ENCODE measurements at places on chromosomes 13 and 19. TPM values are rescaled to one million over a fixed set of nuclear protein-coding genes. Genes with fewer than 3 reads are reported as not detected.

GRCh38 chr13:28494504-28494777, 487 bp downstream of the FLT1 start:
- H3K4me1 ChIP-seq, result peaks cover 26% of the 10 kb centered on the region
- H3K4me3 ChIP-seq, result peak overlapping the region; percentile 43
- H3K36me3 ChIP-seq, result no peaks in the 10 kb centered on the region

GRCh38 chr19:3547301-3547731, 8.3 kb downstream of the TEKTIP1 start:
- no peak overlapping the region for H3K27ac ChIP-seq
- H3K4me3 ChIP-seq, result no peak overlapping the region
- peaks cover 13% of the 10 kb centered on the region for H3K4me1 ChIP-seq

DNA sequence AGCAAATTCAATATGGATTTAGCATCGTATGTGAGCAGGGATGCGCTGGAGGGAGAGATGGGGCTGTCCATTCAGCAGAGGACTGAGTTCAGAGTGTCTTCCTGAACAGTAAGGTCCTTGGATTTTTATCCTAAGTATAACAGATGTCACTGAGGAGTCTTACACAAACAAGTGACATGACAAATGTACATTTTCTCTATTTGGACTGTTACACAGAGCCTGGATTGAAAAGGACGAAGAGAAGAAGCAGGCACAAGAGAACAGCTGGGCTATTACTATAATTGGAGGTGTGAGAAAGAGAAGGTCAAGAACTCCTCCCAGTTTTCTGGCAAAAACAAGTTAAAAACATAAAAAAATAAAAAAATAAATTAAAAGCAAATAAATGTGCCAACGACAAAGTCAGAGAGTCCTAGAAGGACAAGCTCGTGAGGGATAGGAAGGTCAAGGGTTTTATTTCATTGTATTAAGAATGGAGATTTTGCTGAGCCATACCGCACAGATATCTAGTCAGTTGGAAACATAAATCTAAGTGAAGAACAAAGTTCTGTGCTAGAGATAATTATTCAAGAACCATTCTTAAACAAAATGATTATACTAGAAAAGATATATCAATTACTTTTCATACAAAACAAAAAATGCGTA, 1186.3 kb downstream of the EFNB2 start:
- H3K27ac ChIP-seq, result no peak overlapping the region

DNA sequence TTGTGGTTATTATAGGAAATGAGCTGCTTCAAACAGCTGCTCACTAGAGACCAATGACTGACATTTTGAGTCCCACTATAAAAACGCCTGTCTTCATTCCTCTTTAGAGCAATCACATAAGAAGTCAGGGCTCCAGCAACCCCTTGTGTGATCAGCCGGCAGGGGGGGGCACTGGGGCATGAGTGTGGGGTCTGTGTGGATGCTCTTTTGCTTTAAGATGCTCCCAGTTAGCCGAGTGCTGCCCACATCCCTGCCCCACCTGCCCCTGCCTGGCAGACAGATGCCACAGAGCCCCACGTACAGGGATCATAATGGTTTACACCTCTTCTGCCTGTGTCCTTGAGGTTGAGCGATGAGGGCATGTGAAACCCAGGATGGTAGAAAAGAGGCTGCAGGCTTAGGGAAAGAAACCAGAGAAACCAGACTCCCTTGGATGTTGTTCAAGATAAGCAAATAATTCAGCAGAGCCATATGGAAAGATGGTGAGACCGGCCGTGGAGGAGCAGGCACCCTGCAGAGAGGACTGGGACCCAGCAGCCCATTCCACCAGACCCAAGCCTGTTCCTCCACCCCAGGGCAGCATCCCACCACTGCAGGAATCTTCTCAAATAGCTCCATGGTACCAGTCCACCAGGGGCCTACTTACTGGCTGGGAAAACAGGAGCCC, 55.4 kb downstream of the CHST8 start:
- H3K27ac ChIP-seq, result no peak overlapping the region
- no peaks in the 10 kb centered on the region for H3K36me3 ChIP-seq
- H3K27me3 ChIP-seq, result no peaks in the 10 kb centered on the region
- no peak for DNase-seq

DNA sequence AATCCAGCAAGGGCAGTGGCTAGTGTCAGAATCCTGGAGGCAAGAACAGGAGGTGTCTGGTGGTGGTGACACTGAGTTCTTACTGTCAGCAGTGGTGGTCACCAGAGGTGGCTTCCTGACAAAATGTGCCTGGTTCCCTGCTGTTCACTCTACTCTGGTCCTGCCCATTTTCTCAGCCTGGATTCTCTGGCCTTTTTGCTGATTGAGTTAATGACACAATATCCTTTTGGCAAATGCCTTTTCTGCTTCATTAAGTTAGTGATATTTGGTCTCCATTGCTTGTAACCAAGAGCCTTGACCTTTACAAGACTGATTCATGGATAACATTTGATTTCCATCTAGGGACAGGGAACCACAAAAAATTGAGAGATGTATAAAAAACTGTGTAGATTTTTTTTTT, 51.1 kb downstream of the RFC3 start:
- H3K4me1 ChIP-seq, result no peaks in the 10 kb centered on the region
- H3K27me3 ChIP-seq, result no peaks in the 10 kb centered on the region
- H3K4me3 ChIP-seq, result no peak overlapping the region
- DNase-seq, result no peak
- H3K36me3 ChIP-seq, result peaks cover 8% of the 10 kb centered on the region

GRCh38 chr19:45591004-45591637, 6.5 kb upstream of the OPA3 start:
- no peaks in the 10 kb centered on the region for H3K36me3 ChIP-seq
- peaks cover 27% of the 10 kb centered on the region for H3K27me3 ChIP-seq
- no peak overlapping the region for H3K4me3 ChIP-seq
- peak; percentile 60 for DNase-seq

GRCh38 chr13:49495783-49496762, at the start of gene PHF11:
Gene PHF11, plus strand, starts transcription at chr13:49495953. Its CDS starts 49 bp downstream, at chr13:49496002.
- H3K36me3 ChIP-seq, result peaks cover 59% of the 10 kb centered on the region
- H3K4me1 ChIP-seq, result peaks cover 55% of the 10 kb centered on the region
- H3K4me3 ChIP-seq, result peak within 1 kb of the TSS; percentile 98
- no peaks in the 10 kb centered on the region for H3K27me3 ChIP-seq

The SULT2B1 gene
- total RNA-seq, result not detected

- no peak overlapping the region for H3K27ac ChIP-seq
- no peaks in the 10 kb centered on the region for H3K4me1 ChIP-seq
- peaks cover 14% of the 10 kb centered on the region for H3K27me3 ChIP-seq
- no peak overlapping the region for H3K4me3 ChIP-seq
Observed at GRCh38 chr13:29435125-29435911, 160.2 kb downstream of the SLC7A1 start.

DNA sequence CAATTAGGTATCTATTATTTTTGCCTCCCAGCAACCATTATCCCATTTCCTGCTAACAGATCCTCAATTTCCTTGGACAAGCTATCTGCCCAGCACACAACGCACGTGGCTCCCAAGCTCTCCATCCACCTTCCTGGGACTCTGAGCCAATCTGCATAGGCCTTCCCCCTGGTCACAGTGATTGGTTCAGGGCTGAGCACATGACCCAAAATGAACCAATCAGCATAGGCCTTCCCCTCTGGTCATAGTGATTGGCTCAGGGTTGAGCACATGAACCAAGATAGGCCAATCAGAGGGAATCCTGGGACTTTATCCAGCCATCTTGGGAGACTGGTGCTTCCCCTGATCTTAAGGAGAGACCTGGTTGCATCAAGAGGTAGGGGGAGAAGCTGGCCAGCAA, 5.8 kb downstream of the CPAMD8 start:
- H3K27me3 ChIP-seq, result peaks cover 23% of the 10 kb centered on the region
- no peak overlapping the region for H3K4me3 ChIP-seq
- DNase-seq, result no peak
- H3K36me3 ChIP-seq, result no peaks in the 10 kb centered on the region
- no peak overlapping the region for H3K27ac ChIP-seq

The SRRM5 gene
- total RNA-seq, result 0.71 TPM

- no peak for DNase-seq
- no peaks in the 10 kb centered on the region for H3K36me3 ChIP-seq
- H3K27ac ChIP-seq, result peak overlapping the region; percentile 82
- peak overlapping the region; percentile 80 for H3K4me3 ChIP-seq
- peaks cover 13% of the 10 kb centered on the region for H3K27me3 ChIP-seq
Observed at GRCh38 chr13:94860981-94861407, 148.6 kb upstream of the SOX21 start.

The MED16 gene
- 60.4 TPM for total RNA-seq

DNA sequence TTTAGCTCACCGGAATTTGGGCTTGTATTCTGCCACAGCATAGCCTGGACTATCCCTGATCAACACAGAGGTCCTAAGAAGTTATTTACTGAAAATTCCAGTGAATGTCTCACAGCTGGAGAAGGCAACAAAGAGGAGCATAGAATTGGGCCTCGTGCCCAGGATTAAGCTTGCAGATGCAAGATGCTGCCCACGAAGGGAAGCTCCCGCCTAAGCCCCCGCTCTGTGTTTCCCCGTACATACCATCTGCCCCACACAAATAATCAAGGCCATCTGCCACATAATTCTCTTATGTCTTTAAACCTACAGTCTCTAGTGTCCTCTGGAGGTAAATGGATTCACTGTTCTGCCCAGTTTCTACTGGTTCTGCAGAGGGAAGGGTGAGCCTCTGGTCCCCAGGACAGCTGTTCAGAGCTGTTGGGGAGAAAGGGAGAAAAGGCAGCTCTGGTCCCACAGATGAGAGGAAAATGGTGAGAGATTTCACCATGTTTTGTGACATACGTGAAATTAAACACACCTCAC, 7.4 kb upstream of the TPP2 start:
- H3K27ac ChIP-seq, result no peak overlapping the region
- H3K4me3 ChIP-seq, result no peak overlapping the region
- peaks cover 1% of the 10 kb centered on the region for H3K27me3 ChIP-seq
- no peaks in the 10 kb centered on the region for H3K36me3 ChIP-seq

DNA sequence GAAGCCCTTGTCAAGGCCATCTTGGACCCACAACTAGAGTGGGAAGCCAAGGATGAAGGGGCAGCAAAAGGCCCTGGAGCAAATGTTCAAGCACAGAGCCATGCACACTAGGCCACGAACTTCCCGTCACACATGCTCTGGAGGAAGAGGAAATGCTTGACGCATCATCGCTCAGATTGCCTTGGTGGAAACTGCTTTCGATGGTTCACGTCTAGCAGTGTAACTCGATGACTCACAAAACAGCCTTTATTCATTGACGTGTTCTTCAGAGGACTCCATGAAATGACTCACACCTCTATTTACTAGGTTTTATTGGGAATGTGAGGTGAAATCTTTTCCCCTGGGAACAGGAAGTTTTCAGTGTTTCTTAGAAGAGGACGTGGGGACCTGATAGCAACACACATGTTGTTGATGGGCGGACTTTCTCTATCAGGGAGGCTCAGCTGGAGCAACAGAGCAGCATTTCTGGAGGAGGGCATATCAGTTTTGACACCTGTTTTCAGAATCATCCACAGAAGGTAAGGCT, 79.8 kb upstream of the FLT1 start:
- H3K4me3 ChIP-seq, result no peak overlapping the region
- peak; percentile 22 for DNase-seq
- peaks cover 7% of the 10 kb centered on the region for H3K27me3 ChIP-seq
- peaks cover 6% of the 10 kb centered on the region for H3K4me1 ChIP-seq
- H3K36me3 ChIP-seq, result no peaks in the 10 kb centered on the region
- H3K27ac ChIP-seq, result no peak overlapping the region

DNA sequence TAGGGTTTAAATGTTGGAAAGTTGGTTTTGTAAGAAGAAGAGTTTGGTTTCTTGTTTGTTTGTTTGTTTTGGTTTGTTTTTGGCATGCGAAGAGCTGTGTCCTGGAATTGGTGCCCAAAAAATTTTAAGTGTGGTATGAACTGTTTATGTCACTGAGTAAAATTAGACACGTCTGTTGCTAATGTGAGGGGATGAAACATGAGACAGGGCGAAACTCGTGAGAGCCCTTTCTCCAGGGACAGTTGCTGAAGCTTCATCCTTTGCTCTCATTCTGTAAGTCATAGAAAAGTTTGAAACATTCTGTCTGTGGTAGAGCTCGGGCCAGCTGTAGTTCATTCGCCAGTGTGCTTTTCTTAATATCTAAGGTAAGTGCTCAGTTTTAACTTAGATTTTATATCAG, at the start of gene SGCG:
TSS of gene SGCG (plus strand) at position 269 of the 400 bp plus-strand sequence. CDS start 22,716 bp downstream, outside the sequence.
- no peaks in the 10 kb centered on the region for H3K27me3 ChIP-seq
- no peak for DNase-seq
- no peaks in the 10 kb centered on the region for H3K36me3 ChIP-seq
- H3K27ac ChIP-seq, result no peak within 1 kb of the TSS
- no peaks in the 10 kb centered on the region for H3K4me1 ChIP-seq
- H3K4me3 ChIP-seq, result no peak within 1 kb of the TSS

The DLL3 gene
- total RNA-seq, result 0.26 TPM

DNA sequence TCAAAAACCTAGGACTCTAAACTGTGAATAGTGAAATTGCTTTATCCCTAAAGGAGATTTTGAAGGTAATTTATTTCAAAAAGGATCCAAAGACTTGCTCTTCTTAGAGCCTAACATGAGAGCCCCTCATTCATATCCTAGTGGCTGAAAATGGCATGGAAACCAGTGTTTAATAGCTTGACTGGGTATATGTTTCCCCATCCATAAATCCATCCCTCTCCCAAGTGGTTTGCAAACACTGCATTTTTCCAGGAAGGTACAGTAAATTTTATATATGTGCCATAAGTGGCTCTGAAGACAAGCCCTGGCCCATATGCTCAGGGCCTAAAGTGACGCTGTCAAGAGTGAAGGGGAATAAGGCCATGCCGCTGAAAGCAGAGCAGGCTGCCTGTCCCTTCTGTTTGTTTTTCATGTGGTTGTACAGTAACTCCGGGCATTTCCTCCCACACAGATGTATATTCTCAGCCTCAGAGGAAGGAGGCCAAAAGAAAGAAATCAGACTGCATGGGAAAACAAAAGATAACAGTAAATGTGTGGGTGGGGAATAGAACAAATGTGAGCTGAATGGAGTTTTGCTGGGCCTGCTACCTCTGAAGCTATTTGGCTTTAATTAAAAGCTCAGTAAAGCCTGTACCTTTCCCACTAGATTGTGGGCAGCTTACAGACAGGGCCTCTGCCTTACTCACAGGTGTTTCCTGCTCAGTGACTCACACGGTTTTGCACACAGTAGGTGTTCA, 181.9 kb downstream of the PCDH9 start:
- no peaks in the 10 kb centered on the region for H3K36me3 ChIP-seq
- DNase-seq, result no peak
- H3K27ac ChIP-seq, result no peak overlapping the region
- H3K27me3 ChIP-seq, result no peaks in the 10 kb centered on the region

- no peaks in the 10 kb centered on the region for H3K36me3 ChIP-seq
- DNase-seq, result no peak
- no peaks in the 10 kb centered on the region for H3K4me1 ChIP-seq
- no peaks in the 10 kb centered on the region for H3K27me3 ChIP-seq
- H3K27ac ChIP-seq, result no peak overlapping the region
Observed at GRCh38 chr13:71672512-71672911, 194.5 kb downstream of the DACH1 start.

GRCh38 chr19:35828692-35829301, 16.2 kb upstream of the PRODH2 start:
- no peaks in the 10 kb centered on the region for H3K36me3 ChIP-seq
- H3K4me3 ChIP-seq, result no peak overlapping the region
- H3K27me3 ChIP-seq, result peaks cover 8% of the 10 kb centered on the region
- peaks cover 3% of the 10 kb centered on the region for H3K4me1 ChIP-seq

DNA sequence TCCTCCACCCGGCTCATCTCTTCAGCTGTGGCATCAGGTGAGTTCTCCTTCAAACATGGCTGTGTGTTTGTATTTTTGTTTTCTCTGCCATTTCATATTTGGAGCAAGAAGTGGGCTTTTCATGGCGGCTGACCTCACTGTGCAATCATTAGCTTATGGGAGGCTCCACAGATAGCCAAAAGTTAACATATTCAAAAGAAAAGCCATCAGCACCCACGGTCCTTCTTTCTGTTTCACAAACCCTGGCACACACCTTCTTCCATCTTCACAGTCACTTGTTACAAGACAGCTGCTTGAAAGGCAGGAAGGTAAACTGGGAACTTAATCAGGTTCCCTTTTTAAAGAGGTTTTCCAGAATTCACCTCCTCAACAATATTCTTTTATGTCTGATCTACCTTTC, 69.3 kb upstream of the ATP12A start:
- no peak overlapping the region for H3K27ac ChIP-seq
- peaks cover 33% of the 10 kb centered on the region for H3K4me1 ChIP-seq
- DNase-seq, result no peak
- H3K36me3 ChIP-seq, result no peaks in the 10 kb centered on the region

Data from activated CD8-positive, alpha-beta T cell treated with anti-CD3 and anti-CD28 coated beads, Interleukin-2, amount 10 ng/mL, durations not matched to agents 7 days and 5 days (primary cell).